Activated CD4-positive, alpha-beta memory T cell treated with anti-CD3 and anti-CD28 coated beads for 36 hours (primary cell): ENCODE measurements at places on chromosomes 11 and 22. TPM values are rescaled to one million over a fixed set of nuclear protein-coding genes. Genes with fewer than 3 reads are reported as not detected.
A peak's percentile ranks its signal among the peaks of the same experiment; 100 is the strongest.

Gene SCN3B
- total RNA-seq: not detected

Gene IFITM10
- total RNA-seq: 0.27 TPM

- no peaks in the 10 kb centered on the region for H3K4me1 ChIP-seq
- no peaks in the 10 kb centered on the region for H3K36me3 ChIP-seq
- DNase-seq: no peak
- no peak overlapping the region for H3K4me3 ChIP-seq
These were observed 10.9 kb upstream of the ADA2 start for GRCh38 chr22:17229991-17230630.

GRCh38 chr11:12280199-12280837 is 97.1 kb upstream of the PARVA start:
- H3K4me3 ChIP-seq: no peak overlapping the region
- no peaks in the 10 kb centered on the region for H3K36me3 ChIP-seq
- H3K4me1 ChIP-seq: peaks cover 7% of the 10 kb centered on the region
- no peaks in the 10 kb centered on the region for H3K27me3 ChIP-seq

Gene KRTAP5-8
- not detected for total RNA-seq

DNA sequence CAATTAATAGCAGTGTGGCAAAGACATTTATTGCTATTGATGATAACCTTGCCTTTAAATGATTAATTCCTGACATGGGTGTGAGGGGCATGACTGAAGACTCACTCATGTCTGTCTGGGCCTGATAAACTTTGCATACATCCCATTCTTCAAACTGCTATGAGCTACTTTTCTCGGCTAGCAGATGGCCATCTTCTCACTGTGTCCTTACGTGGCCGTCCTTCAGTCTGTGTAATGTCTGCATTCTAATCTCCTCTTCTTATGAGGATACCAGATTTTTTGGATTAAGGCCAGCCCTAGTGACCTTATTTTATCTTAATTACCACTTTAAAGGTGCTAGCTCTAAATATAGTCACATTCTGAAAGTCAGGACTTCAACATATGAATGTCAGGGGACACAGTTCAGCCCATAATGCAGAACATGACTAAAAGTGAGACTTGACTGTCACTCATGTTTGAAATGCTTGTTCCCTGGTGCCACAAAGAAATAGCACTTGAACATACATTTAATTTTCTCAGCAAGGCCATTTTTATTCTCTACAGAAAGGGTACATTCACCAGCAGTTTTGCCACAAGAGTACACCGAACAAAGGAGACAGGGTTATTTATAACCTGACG is 32.3 kb downstream of the OR10A6 start:
- H3K4me1 ChIP-seq: no peaks in the 10 kb centered on the region
- no peak overlapping the region for H3K27ac ChIP-seq
- peaks cover 4% of the 10 kb centered on the region for H3K27me3 ChIP-seq
- DNase-seq: no peak
- no peak overlapping the region for H3K4me3 ChIP-seq

- peak within 1 kb of the TSS; percentile 74 for H3K4me3 ChIP-seq
- peak; percentile 63 for DNase-seq
- peaks cover 9% of the 10 kb centered on the region for H3K4me1 ChIP-seq
- no peaks in the 10 kb centered on the region for H3K36me3 ChIP-seq
These were observed at the start of gene ZC3H12C for GRCh38 chr11:110092515-110093406. Gene ZC3H12C (plus strand): TSS chr11:110093392. CDS start chr11:110093412, 20 bp downstream.

Gene PKNOX2
- not detected for total RNA-seq

DNA sequence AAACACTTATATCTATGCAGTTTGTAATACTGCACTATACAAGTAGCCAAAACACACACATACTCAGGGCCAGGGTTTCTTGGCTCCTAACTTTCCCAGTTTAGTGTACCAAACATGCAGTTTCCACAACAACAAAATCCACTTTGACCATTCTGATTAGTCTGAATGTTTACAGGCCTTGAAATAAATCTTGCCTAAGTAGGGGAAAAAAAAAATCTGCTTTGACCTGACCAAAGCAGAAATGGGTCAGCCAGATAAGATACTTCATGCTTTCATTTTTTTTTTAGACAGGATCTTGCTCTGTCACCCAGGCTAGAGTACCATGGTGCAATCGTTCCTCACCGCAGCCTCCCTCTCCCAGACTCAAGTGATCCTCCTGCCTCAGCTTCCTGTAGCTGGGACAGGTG is 10.1 kb downstream of the PRR14L start:
- DNase-seq: no peak
- H3K4me1 ChIP-seq: peaks cover 42% of the 10 kb centered on the region
- H3K27ac ChIP-seq: no peak overlapping the region
- no peaks in the 10 kb centered on the region for H3K27me3 ChIP-seq
- H3K36me3 ChIP-seq: peaks cover 14% of the 10 kb centered on the region

DNA sequence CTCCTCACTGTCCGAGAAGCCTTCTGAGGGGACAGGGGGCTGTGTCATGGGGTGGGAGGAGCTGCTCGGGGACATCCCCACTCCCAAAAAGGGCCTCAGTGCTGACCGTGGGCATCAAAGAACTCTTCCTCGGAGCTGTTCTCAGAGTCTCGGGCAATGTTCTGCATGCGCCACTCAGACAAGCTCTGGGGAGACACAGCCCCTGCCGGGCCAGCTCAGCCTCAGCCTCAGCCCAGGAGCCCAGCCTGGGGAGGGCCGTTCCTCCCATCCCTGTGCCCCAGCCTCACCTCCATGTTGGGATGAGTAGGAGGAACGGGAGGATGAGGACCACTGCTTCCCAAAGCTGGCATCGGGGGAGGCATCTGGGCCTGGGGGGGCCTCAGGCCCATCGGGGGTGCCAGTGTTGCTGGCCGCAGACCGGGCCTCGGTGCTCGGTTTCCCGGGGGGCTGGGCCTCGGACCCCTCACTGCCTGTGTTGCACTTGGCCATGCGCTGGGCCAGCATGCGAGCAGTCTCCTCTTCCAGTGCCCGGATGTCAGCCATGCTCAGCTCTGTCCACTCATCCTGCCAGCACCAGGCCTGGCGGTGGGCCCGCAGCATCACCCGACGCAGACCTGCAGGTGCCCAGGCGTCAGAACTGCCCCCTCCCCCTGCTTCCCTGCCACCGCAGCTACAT is 5.2 kb downstream of the PITPNM1 start:
- H3K36me3 ChIP-seq: peaks cover 49% of the 10 kb centered on the region
- H3K27ac ChIP-seq: peak overlapping the region; percentile 42
- DNase-seq: no peak
- H3K27me3 ChIP-seq: no peaks in the 10 kb centered on the region

- DNase-seq: no peak
- no peak overlapping the region for H3K4me3 ChIP-seq
- H3K27me3 ChIP-seq: peaks cover 2% of the 10 kb centered on the region
- no peaks in the 10 kb centered on the region for H3K36me3 ChIP-seq
- no peak overlapping the region for H3K27ac ChIP-seq
These were observed 11.3 kb upstream of the TSGA10IP start for GRCh38 chr11:65934014-65934413.

Gene RAG2
- total RNA-seq: not detected

- H3K4me3 ChIP-seq: no peak overlapping the region
- no peaks in the 10 kb centered on the region for H3K4me1 ChIP-seq
- H3K27ac ChIP-seq: no peak overlapping the region
These were observed 28.9 kb downstream of the THOC5 start for GRCh38 chr22:29524442-29525191.

GRCh38 chr22:26326803-26327202 is 102.3 kb upstream of the ASPHD2 start:
- no peak for DNase-seq
- no peaks in the 10 kb centered on the region for H3K36me3 ChIP-seq
- no peak overlapping the region for H3K4me3 ChIP-seq
- no peaks in the 10 kb centered on the region for H3K4me1 ChIP-seq
- no peak overlapping the region for H3K27ac ChIP-seq

- DNase-seq: no peak
- H3K27me3 ChIP-seq: peaks cover 12% of the 10 kb centered on the region
- no peak overlapping the region for H3K4me3 ChIP-seq
These were observed 556.6 kb downstream of the MIAT start for GRCh38 chr22:27213766-27214581.

- H3K4me1 ChIP-seq: peaks cover 34% of the 10 kb centered on the region
- peaks cover 37% of the 10 kb centered on the region for H3K27me3 ChIP-seq
- DNase-seq: peak; percentile 88
- peaks cover 8% of the 10 kb centered on the region for H3K36me3 ChIP-seq
- H3K27ac ChIP-seq: no peak within 1 kb of the TSS
These were observed at the start of gene ARHGEF12 for GRCh38 chr11:120335908-120336640. Gene ARHGEF12 (plus strand): TSS chr11:120336413. CDS start chr11:120337244, 831 bp downstream.

DNA sequence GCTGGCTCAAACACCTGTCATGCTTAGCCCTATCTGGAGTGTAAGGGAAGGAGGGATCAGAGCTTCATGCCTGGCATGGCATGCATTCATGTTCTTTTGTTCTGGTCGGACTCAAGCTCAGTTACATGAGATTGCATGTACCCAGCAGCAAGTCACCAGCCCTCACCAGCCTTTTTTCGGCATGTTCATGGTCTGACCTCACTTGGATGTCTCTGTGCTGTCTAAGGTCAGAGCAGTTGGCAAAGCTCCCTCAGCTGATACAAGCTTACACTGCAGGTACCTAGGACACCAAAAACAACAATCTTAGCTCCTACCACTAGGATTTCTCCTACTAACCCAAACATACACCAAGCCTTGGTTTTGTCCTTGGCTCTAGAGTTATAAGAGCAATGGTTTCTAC is 152.6 kb downstream of the BARX2 start:
- no peak overlapping the region for H3K27ac ChIP-seq
- no peaks in the 10 kb centered on the region for H3K27me3 ChIP-seq
- H3K4me1 ChIP-seq: no peaks in the 10 kb centered on the region
- DNase-seq: no peak
- H3K36me3 ChIP-seq: peaks cover 2% of the 10 kb centered on the region
- no peak overlapping the region for H3K4me3 ChIP-seq

GRCh38 chr11:126874276-126874675 is 126.3 kb downstream of the KIRREL3 start:
- H3K27ac ChIP-seq: no peak overlapping the region
- H3K4me1 ChIP-seq: no peaks in the 10 kb centered on the region
